Esophagus mucosa (tissue), 1 donor: ENCODE measurements at places on chromosomes 1 and 21. TPM values are rescaled to one million over a fixed set of nuclear protein-coding genes. Genes with fewer than 3 reads are reported as not detected.

GRCh38 chr21:20631633-20632032 lies 366.6 kb upstream of the NCAM2 start:
- no peak for ATAC-seq

GRCh38 chr1:168628807-168629206 lies 52.4 kb downstream of the XCL1 start:
- ATAC-seq: peak; percentile 98

- no peak for ATAC-seq
These were observed 19.2 kb downstream of the ST6GALNAC3 start for GRCh38 chr1:76093522-76094312.

- ATAC-seq: peak; percentile 62
These were observed 62.2 kb upstream of the ATP1B1 start for GRCh38 chr1:169044296-169044695.

DNA sequence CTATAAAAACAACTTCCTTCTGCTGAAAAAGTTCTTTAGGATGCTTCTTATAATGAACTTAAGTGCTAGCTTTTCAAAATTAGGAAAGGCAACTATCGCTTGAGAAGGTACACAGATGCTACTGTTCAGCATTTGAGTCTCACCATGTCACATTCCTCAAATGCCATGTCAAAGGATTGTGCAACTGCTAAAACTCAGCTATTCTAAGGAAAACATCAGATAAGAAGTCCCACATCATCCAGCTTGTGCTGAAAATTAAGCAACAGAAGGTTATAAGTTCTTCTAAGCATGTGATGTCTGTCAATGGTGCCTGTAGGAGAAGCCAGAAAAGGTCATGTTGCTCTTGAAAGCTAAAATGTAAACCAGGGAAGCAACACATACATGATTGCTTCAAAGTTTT lies 36.5 kb downstream of the MCOLN2 start:
- ATAC-seq: no peak

DNA sequence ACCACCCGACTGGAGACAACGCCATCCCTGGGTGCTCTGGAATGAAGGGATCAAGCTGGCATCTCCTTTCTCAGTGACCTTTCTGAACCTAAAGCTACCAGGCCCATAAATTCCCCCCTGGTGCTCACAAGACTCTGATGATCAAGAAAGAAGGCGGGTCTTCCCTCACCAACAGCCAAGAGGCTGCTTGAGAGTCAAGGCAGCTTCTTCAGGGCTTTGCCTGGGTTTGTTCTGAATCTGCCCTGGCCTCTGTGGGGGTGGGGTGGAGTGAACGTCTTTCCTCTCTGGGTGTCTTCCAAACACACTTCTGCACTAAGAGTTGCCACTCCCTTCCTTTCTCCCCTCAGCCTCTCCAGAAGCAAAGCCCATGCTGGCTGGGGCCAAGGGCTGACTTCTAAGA lies 36.1 kb downstream of the CD247 start:
- no peak for ATAC-seq

DNA sequence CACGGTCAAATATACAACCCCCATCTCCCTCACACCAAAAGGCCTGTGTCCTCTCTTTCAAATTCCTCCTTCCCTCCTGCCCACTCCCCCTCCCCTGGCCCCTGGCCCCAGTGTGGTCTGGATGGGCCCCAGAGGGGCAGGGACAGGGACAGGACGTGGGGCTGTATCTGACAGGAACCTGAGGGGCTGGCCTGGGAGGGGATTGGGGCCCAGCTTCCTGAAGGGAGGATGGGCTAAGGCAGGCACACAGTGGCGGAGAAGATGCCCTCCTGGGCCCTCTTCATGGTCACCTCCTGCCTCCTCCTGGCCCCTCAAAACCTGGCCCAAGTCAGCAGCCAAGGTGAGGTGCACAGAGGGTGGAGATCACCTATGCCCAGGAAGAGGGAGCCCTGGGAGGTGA lies at the start of gene MPL:
Gene MPL (plus strand): TSS at position 231 of the 400 bp plus-strand sequence. CDS start 31 bp downstream, at position 262.
- peak; percentile 21 for ATAC-seq

DNA sequence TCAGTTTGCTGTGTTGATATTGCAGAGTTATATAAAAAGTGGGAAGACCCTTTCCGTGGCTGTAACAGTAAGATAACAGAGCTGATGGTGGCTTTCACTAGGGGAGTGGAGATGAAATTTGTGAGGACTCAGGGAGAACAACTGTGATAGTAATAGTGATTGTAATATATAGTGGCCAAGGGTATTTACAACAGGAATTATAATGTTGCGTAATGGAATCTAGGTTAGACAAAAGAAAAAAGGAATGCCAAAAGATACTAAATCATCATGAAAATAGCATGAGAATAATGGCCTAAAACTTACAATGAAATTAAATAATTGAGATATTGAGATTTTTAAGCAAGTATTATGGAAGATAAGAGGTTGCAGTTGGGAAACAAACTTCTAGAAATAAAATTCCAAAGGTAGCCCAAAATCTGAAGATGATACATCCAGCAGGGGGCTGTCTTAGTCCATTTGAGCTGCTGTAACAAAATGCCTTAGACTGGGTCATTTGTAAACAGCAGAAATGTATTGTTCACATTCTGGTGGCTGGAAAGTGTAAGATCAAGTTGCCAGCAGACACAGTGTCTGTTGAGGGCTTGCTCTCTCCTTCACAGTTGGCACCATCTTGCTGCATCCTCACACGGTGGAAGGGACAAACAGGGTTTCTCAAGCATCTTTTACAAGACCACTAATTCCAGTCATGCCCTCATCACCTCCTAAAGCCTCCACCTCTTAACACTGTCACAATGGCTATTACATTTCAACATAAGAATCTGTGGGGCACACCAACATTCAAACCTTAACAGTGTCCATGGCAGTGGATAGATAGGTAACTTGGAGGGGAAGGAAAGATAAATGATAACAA lies 711.2 kb downstream of the MRPL39 start:
- ATAC-seq: peak; percentile 45

DNA sequence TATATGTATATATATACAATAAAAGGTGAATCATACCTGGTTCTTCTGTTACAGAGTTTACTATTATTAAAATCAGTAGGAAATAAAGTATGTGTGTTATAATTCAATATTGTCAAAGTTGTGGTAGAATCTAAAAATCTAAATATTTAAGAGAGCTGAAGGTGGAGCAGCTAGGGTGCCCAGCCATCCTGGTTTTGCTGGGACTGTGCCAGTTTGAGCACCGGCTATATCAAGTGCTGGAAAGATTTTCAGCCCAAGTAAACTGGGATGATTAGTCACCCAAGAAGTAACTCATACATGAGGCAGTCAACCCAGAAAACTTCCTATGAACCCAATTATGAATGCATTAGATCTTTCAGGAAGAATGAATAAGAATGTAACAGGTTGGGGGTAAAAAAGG lies 16.9 kb upstream of the KRTAP19-5 start:
- no peak for ATAC-seq

DNA sequence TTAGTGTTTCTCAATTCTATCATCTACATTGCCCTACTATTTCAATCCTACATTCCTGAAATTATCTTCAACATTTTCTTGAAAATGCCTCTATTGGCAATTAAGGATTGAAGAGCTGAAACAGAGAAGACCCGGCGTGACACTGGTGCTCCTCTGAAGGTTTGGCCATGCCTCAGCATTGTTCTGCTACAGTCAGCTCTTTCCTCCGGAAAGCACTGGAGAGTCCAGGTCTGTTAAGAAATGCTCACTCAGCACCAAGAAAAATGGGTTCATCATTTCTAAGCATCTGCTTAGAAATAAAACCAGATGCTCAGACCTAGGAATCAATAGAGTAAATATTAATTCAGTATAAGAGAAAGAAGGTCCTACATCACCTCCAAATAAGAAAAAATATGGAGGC lies 58.8 kb downstream of the WARS2 start:
- ATAC-seq: no peak

GRCh38 chr1:165696625-165697100 lies 1.7 kb downstream of the ALDH9A1 start:
- peak; percentile 87 for ATAC-seq

- ATAC-seq: peak; percentile 91
These were observed 151.6 kb downstream of the DISC1 start for GRCh38 chr1:231778009-231778719.

DNA sequence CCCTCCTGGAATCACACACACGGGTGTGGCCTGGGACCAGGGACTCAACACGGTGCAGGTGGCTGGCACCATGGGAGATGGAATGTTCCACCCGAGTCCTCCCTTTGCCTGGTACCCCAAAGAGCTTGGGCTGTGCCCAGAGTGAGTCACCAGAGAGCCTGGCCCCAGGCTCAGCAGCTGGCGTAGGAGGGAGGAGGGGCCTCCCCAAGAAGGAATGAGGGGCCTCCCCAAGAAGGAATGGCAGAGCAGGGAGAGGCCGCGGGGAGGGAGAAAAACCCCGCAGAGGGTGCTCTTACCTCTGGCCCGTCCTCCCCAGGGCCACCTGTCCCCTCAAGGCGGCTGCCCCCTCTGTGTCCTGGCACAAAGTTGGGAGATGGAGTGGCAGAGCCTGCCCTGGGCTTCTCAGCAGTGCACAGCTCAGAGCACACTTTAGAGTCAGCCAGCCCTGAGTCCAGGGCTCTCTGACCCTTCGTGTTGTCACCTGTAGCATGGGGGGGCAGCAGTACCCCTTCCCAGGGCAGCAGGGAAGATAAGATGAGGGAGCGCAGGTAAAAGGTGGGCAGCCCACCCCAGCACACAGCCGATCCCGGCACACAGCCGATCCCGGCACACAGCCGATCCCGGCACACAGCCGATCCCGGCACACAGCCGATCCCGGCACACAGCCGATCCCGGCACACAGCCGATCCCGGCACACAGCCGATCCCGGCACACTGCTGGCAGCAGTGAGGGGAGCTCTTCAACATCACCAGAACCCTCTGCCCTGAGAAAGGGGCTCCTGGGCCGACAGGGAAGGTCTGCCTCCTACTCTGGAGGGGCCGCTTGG lies 20.2 kb upstream of the KCNAB2 start:
- ATAC-seq: peak; percentile 44

DNA sequence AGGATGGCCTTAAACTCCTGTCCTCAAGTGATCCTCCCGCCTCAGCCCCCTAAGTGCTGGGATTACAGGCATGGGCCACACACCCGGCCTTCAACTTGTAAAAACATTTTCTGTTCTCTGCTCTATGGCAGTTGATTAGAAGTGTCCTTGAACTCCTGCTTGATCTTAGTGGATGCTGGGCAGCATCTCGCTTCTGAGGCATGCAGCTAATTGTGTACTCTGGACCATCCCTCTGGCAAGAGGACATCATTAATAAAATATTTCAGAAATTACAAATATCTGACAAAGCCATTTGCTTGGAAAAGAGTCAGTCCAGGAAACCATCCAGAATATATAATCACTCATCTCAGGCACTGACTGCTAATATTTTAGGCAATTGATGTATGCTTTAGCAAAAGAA lies 8.1 kb downstream of the NGF start:
- no peak for ATAC-seq

DNA sequence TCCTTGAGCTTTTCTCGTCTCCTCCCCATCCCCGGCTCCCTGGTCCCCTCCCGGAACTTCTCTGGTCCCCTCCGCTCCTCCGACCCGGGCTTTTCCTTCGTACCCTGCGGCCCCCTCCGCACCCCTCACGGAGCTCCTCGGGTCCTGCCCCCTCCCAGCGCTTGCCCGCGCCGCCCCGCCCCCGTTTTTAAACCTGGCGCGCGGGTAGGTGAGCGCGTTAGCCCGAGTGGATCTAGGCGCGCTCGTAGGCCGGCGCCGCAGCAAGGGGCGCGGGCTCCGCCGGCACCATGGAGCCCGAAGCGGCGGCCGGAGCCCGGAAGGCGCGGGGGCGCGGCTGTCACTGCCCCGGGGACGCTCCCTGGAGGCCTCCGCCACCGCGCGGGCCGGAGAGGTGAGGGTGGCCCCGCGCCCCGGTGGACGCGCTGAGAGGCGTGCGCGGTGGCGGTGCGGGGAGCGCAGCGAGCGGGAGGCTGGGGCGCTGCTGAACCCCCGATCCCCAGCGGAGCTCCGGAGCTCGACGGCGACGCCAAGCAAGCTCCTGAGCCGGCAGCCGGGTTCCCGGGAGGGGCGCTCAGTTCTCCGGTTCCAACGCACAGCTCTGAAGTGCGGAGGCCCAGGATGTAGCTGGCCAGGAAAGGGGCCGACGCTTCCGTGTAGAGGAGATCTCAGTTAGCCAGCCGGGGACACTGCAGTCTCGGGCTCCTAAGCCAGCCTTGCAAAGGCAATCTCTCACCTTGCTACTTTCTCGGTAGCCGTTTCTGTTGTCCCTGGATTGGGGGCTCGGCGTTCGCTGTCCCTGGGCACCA lies at the start of gene RIPPLY3:
Gene RIPPLY3 (plus strand): TSS at position 217 of the 806 bp plus-strand sequence. CDS start 71 bp downstream, at position 288.
- ATAC-seq: peak; percentile 32

DNA sequence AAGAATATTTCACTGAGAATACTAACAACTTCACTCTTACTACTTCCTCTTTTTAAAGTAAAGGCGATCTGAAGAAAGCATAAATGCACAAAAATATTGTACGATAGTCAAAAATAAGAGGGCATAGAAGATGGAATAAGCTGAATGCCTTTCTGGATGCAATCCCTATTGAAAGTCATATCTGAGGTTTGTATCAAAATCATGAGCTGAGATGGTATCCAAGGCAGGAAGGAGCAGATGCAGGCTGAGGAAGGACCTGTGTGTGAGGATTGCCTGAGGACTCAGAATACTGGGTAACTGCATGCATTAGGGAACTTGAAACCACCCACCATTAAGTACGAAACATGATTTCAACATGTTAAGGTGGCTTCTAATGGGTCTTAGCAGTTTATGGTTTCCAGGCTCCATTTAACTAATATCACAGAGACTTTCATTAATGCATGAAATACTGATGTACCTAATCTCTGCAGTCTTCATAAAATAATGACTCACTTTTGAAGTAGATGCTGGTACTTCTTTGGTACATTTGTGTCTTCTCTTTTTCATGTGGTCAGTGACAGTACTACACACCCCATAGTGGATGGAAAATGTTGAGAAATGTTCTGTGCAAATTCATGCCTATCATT lies 29.6 kb upstream of the RGS1 start:
- ATAC-seq: no peak

DNA sequence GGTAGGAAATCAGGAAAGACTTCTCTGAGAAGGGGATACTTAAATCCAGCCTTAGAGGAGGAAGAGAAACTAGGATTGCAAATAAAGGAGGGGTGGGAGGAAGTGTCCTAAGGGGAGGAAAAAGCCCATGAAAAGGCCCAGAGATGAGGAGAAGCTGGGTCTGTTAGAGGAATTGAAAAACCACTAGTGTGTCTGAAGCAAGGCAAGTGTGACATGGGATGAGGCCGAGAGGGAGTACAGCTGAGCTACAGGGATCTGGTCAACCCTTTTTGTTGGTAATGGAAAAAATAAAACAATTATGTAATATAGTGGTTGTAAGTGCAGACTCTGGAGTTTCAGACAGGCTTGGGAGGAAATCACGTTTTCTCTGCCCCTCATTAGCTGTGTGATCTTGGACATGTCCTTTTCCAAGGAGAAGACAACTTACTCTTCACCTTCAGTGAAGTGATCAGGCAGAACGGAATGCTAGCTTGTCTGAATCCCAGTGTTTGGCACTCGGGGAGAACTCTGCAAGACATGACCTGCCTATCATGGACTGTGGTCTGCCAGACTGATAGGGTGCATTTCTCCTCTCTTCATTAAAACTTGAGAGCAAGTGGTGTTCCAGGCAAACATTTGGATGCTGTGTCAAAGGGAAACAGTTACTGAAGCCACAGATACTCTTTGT lies 7.4 kb upstream of the S100A10 start:
- peak; percentile 10 for ATAC-seq

FMO3 gene
- 1.4 TPM for total RNA-seq

ATP6V1G3 gene
- not detected for total RNA-seq

TMPRSS3 gene
- total RNA-seq: 0.32 TPM

LCE3A gene
- total RNA-seq: not detected

BSND gene
- not detected for total RNA-seq

SV2A gene
- total RNA-seq: 0.20 TPM

VTCN1 gene
- total RNA-seq: 1.0 TPM

AADACL4 gene
- total RNA-seq: not detected

MXRA8 gene
- 2.0 TPM for total RNA-seq

CDC20 gene
- total RNA-seq: 76.2 TPM

SPRR3 gene
- total RNA-seq: 10,043 TPM

TMCC2 gene
- total RNA-seq: 1.00 TPM

NBPF12 gene
- 4.7 TPM for total RNA-seq
